Activated CD8-positive, alpha-beta T cell treated with anti-CD3 and anti-CD28 coated beads for 36 hours (primary cell): ENCODE measurements at places on chromosomes 5 and 9.

DNA sequence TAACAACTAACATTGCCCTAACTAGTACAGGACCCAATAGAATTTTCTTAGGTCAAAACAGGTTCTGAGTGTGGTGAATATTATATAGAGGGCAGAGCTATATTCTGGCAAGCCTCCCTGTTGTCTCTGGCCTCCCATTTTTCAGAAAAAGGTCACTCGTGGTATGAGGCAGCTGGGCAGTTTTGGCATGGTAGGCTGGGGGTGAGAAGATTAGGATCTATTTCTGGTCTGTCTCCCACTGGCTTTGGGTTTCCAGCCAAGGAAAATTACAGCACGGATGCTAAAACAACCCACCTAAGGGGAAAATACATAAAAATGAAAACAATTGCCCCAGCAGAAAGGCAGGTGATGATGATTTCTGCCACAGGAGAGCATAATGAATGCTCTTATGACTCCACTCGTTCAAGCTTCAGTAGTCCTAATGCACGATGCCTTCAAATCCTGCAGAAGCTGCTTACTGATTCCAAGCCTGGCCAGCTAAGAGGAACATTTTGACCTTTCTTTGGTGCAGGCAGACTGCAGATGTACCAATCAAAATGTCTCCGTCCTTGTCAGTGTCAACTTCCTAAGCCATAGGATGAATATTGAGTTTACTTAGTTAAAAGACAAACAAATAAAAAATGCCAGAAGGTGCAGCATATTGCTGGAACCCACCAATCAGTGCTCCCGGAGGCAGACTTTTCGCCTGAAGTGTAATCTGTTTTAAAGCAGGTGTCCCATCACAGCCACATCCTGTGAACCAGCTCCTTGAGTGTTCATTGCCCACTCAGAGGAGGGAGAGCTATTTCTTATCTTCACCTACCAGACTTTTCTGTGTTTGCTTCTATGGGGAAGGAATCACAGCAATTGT lies 435.4 kb downstream of the ZSWIM6 start:
- no peak for DNase-seq

DNA sequence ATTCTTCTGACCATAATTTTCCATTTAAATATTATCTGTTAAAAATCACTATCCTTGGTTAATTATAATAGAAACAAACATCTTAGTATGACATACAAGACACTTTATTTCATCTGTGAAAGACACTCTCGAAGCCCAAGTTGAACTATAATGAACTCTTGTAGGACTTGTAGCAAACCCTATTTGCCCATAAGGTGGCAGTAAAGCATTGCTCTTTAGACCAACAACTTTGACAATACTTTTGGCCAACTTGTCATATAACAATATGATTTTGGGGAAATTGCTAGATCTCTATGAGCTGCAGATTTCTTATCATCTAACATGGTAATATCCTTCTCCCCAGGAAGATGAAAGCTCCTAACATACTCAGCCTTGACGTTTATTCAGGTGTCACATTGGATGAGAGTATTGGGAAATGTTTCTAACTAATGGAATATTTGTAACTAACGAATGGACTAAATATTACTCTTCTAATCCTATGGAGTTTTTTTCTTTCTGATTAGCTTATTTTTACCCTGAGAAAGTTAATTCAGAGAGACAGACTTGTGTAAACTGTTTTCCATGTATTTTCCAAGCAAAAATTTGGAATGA lies 11.0 kb downstream of the SPINK14 start:
- peak; percentile 4 for DNase-seq

DNA sequence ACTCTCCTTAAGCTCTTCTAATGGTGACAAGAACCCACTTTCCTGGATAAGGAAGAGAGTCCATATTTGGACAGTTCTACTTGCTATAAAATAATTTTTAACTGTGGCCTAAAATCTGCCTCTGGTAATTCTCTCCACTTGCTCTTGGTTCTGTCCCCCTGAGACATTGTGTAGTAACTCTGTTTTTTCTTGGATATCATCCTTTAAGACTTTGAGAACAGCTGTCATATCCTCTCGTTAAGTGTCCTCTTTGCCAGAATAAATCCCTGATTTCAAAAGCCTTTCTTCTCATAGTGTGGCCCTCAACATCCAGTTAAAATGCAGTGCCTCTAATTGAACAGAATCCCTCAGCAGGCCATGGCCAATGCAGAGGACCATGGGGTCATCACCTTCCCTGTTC lies 101.5 kb downstream of the ARHGEF28 start:
- no peak for DNase-seq

DNA sequence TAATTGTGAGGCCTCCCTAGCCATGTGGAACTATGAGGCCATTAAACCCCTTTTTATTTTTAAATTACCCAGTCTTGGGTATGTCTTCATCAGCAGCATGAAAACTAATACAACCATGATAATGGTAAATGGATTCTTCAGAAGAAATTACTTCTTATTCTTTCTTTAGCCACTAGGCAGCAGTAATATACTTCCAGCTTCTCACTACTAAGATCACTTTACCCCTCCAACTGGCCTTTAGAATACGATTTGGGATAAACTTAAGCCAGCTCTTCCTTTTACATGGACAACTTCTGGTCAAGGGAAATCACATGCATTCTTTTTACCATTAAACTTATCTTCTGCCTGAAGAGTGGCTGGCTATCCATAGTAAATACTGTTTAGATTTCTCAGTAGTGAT lies 355.4 kb downstream of the MAN2A1 start:
- no peak for DNase-seq

DNA sequence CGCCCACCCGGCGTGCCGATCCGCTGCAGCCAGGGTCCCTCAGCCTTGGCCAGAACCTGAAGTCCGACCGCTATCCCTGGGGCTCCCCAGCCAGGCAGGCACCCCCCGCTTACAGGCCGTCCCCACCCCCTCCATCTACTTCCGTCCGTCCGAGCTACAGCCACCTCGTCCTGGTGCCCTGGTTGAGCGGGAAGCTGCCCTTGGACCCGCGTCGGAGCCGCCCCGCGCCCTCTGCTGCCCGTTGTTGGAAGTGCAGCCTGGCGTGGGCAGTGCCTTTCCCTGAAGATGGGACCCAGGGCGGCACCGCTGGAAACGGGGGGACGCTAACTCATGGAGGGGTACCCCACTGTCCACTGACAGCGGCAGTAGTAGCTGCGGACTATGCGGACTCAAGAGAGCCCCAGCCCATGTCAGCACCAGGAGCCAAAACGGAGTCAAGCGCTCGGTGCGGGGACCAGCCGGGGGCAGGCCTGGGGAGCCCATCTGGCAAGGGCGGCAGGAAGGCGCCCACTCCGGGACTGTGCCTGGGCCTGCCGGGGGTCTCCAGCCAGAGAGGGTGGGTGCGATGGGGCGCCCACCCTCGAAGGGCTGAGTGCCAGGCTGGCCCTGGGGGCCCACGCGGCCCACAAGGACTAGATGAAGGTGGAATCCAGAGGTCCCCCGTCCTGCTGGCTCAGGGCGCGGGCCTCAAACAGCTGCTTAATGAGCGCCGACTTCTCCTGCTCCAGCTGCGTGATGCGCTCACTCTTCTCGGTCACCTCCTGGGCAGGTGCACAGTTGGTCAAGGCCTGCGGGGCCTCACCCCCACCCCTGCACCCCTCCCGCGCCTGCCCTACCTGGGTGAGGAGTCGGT lies 6.1 kb downstream of the SAPCD2 start:
- peak; percentile 68 for DNase-seq

- DNase-seq: no peak
Measured at GRCh38 chr5:108459769-108460168, 77.9 kb upstream of the FBXL17 start.

GRCh38 chr9:108983885-108984284 lies 29.4 kb downstream of the CTNNAL1 start:
- no peak for DNase-seq

DNA sequence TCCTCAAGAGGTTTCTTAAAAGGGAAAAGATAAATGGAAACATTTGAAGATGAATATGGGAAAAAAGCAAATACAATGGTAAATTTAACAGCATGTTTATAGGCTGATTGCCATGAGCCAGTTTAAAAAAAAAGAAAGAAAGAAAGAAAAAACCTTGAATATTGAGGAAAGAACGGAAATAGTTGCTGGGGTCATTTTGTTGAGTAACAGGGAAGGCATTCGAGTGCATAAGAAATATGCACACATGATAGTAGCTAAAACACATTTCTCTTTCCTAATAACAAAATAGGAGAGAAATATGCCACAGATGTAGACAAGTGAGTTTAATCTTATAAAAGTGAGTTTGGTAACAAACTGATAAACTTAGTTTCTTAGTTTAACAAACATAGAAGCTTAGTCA lies 864.6 kb upstream of the ACO1 start:
- no peak for DNase-seq

DNA sequence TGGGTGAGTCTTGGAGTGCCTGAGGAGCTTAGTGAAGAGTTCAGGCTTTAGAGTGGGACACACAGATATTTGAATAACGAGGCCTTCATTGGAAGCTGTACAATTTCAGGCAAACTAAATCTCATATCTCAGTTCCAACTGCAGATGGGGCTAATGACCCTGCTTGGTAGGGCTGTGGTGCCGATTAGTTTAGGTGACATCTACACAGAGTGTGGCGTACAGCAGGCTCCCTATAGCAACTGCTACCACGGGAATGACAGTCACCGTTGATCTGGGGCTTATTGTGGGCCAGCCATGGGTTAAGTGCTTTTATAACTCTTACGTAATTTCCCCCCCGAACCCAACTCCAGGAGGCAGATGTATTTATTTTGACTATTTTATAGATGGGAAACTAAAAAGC lies 70.8 kb downstream of the FAT2 start:
- DNase-seq: no peak

DNA sequence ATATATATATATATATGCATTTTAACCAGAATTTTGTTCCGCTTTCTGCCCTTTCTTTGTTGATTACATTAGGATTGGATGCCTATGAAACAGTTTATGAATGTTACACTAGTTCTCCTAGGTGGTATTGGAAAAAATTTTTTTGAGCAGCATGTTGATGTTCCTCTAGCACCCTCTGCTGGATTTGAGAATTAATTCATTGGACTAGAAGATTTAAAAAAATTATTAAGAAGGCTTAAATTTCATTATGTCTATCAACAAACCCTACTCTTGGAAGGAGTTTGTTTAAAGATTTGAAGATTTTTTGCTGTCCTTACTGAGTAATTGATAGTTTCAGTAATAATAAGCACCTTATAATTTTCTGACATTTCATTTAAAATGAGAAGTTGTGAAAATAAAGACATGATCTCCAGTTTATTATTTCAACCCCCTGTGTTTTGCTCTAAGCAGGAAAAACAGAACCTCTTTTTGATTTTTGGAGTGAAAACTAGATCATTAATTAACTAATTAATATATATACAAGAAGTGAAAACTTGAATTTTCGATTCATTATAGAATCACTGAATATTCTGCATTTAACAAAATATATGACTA lies 89.6 kb downstream of the CCDC171 start:
- no peak for DNase-seq

DNA sequence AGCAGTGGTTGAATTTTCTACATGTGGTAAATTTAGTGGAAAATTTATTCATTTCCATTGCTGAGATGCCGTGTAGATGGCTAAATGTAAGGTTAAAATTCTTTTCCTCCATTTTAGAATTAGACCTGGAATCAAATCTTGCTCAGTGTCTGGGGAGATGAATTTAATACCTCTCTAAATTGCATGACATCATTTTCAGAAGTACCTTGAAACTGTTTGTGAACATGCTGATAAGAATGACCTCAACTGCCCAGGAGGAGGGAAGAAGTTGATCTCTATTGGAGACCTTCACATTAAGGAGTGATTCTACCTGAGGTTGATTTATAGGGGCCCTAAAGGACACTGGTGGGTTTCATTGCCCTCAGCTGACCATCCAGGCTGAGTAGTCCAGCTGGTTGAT lies 116.7 kb upstream of the EGFLAM start:
- no peak for DNase-seq

GRCh38 chr5:22541037-22541436 lies 312.1 kb downstream of the CDH12 start:
- DNase-seq: no peak

DNA sequence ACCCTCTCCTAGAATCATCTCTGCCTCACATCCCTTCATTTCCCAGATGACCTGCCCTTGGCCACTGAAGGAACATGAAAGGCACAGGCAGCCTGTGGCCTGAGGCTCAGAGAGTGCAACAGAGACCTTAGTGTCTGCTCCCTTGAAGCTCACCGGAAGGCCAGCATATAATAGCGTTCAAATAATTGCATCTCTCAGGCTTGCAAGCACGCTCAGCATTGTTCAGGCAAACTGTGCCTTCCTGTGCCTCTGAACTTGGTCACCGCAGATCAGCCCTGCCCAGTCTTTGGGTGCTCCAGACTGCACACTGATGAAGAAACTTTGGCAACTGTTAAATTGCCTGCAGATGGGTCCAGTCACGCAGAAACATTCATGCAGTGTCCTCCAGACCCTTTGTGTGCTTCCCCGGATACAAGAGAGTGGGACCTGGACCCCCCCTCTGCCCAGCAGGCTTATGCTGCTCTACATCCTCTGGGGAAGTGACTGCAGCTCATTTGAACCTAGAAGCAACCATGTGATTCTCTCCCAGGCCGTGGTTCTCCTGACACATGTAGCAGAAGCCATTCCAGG lies 216.0 kb upstream of the ANKRD55 start:
- no peak for DNase-seq

GRCh38 chr5:68898951-68899471 lies 194.8 kb upstream of the SLC30A5 start:
- no peak for DNase-seq

DNA sequence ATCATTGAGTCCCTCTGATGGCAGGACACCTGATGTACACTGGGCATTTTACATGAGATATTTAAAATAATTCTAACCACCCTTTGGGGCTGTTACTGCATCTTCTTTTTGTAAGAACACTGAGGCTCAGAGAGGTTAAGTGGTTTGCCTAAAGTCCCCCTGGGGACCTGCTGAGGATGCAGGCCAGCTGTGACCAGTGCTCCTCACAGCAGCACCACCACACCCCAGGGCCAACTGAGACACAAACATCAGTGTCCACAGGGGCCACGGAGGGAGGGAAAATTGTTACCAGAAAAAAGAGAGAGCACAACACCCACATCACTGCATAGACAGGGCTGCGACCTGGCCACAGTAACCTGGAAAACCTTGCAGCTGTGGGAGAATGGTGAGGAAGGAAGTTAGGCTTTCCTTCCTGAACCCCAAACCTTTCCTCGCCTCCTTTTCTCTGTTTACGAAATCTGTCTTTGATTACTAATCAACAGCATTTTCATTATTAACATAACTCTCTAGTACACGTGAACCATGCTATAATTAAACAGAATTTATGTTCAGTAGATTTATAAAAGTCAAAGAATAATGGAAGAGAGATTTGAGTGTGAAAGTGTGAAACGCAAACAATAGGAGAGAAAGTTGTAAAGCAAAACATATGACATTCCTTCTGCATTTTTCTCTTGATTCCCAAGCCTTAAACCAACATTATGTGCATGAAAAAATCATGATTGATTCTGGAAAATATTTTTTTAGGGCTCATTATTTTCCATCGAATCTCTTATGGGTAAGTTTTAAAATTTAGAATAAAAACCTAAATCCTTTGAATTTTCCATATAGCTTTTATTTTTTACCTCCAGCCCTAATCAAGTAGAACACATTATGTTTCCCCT lies 228.1 kb upstream of the DAPK1 start:
- DNase-seq: no peak

GRCh38 chr5:78829811-78830527 lies 155.1 kb downstream of the ARSB start:
- DNase-seq: no peak

GRCh38 chr9:95974389-95974788 lies 98.9 kb downstream of the ERCC6L2 start:
- no peak for DNase-seq

GRCh38 chr5:164203581-164204225 lies 698.3 kb downstream of the MAT2B start:
- DNase-seq: no peak
